ENCODE measurements at places on chromosomes 2 and 18. TPM values are rescaled to one million over a fixed set of nuclear protein-coding genes. Genes with fewer than 3 reads are reported as not detected.

The DSG4 gene
- total RNA-seq: not detected

The TLX2 gene
- 2.1 TPM for total RNA-seq

The L3MBTL4 gene
- total RNA-seq: 22.9 TPM

The IL36G gene
- not detected for total RNA-seq

The CRACDL gene
- total RNA-seq: 116 TPM

The IL36B gene
- total RNA-seq: not detected

The PRKAG3 gene
- total RNA-seq: not detected

The SULT1C4 gene
- 13.7 TPM for total RNA-seq
